ENCODE measurements at places on chromosomes 3 and 15.

- DNase-seq: no peak
Observed at GRCh38 chr15:64233299-64233698, 70.5 kb upstream of the PPIB start.

DNA sequence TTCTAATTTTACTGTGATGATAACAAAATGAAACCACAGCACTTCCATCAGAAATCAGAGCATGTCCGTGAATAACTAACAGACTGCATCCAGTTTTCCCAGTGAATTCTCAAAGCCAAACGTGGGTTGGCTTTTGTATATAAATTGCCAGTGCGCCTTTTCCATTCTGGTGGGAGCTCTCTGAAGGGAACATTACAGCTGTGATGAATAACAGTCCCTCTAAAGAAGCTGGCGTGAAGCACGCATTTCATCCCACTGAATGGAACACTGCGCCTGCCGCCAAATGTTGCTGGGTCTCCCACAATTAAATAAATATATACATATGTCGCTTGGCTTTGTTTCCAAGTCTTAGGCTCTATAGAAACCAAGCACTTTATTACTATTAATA lies 113.0 kb upstream of the PFN2 start:
- DNase-seq: no peak

GRCh38 chr3:14137445-14137844 lies 12.6 kb downstream of the TMEM43 start:
- DNase-seq: no peak

GRCh38 chr3:148903022-148903442 lies 37.9 kb downstream of the CPA3 start:
- DNase-seq: no peak

DNA sequence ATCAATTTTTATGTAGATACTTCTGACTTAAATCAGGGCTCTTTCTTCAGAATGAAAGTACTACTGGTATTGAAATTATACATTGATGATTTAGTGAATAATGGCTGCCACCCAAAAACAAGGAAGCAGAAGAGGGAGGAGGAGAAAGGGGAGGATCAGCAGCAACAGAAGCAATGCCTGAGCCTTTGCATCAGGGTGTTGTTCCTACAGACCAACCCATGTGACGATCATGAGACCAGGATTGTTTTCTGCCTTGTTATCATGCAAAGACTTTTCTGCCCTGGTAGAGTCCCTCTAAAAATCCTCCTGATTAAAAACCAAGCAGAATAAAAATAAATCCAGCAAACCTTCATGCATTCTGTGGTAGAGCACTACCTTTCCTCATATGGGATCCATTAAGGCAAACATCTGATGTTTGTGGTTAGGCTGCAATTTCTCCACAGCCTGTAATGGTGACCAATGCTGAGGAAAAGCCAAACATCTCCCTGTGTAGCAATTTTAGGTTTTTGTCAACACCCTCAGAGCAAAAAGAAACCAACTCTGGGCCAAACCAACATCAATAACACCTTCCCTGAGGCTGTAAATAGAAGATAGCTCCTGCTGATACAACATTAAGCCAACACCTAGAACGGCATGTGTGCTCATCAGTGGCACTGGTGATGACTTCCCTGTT lies 191.7 kb downstream of the ATP8B4 start:
- DNase-seq: peak; percentile 59
